Mesothelial cell of epicardium (in vitro differentiated cells): ENCODE measurements at places on chromosomes 6 and 20.

- H3K4me3 ChIP-seq, result no peak overlapping the region
- H3K36me3 ChIP-seq, result peaks cover 43% of the 10 kb centered on the region
- H3K4me1 ChIP-seq, result peaks cover 7% of the 10 kb centered on the region
Measured at GRCh38 chr6:12163149-12163548, 127.0 kb upstream of the EDN1 start.

DNA sequence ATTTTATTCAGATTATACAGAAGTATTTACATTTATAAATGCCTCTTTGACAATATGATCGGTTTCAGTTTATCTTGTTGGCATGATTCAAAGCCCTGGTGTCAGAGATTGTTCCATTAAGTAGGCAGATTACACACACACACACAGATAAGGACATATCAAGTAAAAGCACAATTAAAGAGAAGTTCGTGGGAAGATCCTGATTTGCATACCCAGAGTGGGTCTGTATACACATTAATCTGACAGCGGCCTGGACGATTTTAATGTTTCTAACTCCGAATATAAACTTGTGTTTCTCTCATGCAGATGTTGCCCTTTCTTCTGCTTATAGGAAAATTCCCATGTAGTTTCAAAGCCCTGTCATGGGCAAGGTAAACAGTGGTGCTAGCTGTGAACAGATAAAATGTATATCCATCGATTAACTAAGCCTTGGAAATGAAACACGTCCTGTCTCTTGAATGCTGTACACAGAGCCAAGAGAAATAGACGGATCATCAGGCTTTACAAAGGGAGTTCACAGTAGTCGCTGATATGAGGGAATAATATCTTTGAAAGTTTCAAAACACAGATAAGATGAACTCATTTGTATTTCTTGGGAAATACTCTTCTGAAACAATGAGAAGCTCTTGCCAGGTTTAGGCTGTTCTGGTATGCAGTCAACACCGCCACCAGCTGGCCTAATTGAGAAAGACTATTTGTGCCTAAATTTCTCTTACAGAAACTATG, 108.2 kb upstream of the GMDS start:
- peaks cover 22% of the 10 kb centered on the region for H3K27me3 ChIP-seq
- H3K27ac ChIP-seq, result peak overlapping the region; percentile 28
- H3K4me3 ChIP-seq, result no peak overlapping the region
- DNase-seq, result no peak
- peaks cover 13% of the 10 kb centered on the region for H3K4me1 ChIP-seq

- H3K27ac ChIP-seq, result no peak overlapping the region
- peaks cover 4% of the 10 kb centered on the region for H3K36me3 ChIP-seq
- H3K4me3 ChIP-seq, result no peak overlapping the region
- no peaks in the 10 kb centered on the region for H3K27me3 ChIP-seq
- peaks cover 8% of the 10 kb centered on the region for H3K4me1 ChIP-seq
Measured at GRCh38 chr20:36929290-36929689, 22.2 kb downstream of the SAMHD1 start.

DNA sequence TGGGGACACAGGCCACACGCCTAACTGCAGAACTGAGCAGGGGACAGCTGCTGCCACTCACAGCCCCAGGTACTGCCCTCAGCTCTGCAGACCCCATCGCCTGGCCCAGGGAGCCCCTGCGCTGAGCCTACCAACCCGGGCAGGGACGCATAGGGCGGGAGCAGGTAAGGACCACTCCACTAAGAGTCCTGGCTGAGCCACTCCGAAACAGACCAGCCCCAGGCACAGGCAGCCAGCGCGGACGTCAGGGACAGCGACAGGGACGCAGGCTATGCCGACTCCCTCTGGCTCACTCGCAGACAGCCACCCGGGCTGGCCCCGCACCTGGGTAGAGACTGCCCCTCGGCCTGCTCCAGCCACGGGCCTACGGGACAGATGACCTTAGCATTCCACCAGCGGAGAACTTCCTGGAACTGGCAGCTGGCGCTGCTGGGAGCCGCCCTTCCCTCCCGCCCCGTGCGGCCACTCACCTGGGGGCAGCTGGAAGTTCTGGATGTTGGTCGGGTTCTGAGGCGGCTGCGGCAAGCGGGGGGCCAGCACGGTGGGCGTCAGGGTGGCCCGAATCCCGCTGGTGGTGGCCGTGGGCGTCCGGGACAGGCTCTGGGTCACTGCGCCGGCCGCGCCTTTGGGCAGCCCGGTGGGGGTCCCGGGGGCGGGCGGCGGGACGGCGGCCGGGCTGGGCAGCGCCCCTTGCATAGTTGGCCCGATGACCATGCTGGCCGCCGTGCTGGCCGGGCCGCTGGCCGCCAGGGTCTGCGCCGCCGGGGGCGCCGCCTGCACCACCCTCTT, 1.5 kb downstream of the TAF4 start:
- H3K27ac ChIP-seq, result peak overlapping the region; percentile 83
- H3K4me3 ChIP-seq, result peak overlapping the region; percentile 81
- H3K27me3 ChIP-seq, result no peaks in the 10 kb centered on the region

GRCh38 chr6:160730911-160731310, 28.9 kb downstream of the PLG start:
- no peak overlapping the region for H3K27ac ChIP-seq
- no peak overlapping the region for H3K4me3 ChIP-seq
- DNase-seq, result no peak
- H3K36me3 ChIP-seq, result no peaks in the 10 kb centered on the region
- H3K4me1 ChIP-seq, result no peaks in the 10 kb centered on the region
- peaks cover 17% of the 10 kb centered on the region for H3K27me3 ChIP-seq

GRCh38 chr20:51768759-51769517, 748 bp upstream of the ATP9A start:
- no peaks in the 10 kb centered on the region for H3K27me3 ChIP-seq
- peaks cover 1% of the 10 kb centered on the region for H3K36me3 ChIP-seq
- peaks cover 7% of the 10 kb centered on the region for H3K4me1 ChIP-seq
- no peak for DNase-seq
- peak overlapping the region; percentile 89 for H3K27ac ChIP-seq

GRCh38 chr6:166024252-166024651, 143.4 kb downstream of the TBXT start:
- DNase-seq, result no peak
- peaks cover 34% of the 10 kb centered on the region for H3K27me3 ChIP-seq
- no peaks in the 10 kb centered on the region for H3K36me3 ChIP-seq

DNA sequence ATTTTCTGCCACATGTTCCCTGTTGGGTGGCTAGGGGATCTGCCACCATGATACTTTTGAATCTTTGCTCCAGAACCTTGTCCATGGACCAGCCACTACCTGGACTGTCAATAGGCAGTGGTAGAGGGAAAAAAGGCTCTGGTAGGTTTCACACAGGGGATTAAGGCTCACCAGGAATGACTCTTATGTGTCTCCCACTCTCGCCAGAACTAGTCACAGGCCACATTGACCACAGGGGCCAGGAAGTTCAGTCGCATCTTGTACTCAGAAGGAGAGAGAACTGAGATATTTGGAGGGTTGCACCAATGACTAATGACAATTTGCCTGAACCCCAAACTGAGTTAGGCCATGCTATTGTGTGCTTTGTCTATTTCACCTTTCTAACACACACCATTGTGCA, 23.6 kb upstream of the APCDD1L start:
- peaks cover 7% of the 10 kb centered on the region for H3K27me3 ChIP-seq
- H3K36me3 ChIP-seq, result peaks cover 3% of the 10 kb centered on the region
- no peaks in the 10 kb centered on the region for H3K4me1 ChIP-seq

- no peaks in the 10 kb centered on the region for H3K4me1 ChIP-seq
- H3K27me3 ChIP-seq, result peaks cover 5% of the 10 kb centered on the region
- no peak overlapping the region for H3K27ac ChIP-seq
Measured at GRCh38 chr6:124283486-124283885, 479.8 kb downstream of the NKAIN2 start.

DNA sequence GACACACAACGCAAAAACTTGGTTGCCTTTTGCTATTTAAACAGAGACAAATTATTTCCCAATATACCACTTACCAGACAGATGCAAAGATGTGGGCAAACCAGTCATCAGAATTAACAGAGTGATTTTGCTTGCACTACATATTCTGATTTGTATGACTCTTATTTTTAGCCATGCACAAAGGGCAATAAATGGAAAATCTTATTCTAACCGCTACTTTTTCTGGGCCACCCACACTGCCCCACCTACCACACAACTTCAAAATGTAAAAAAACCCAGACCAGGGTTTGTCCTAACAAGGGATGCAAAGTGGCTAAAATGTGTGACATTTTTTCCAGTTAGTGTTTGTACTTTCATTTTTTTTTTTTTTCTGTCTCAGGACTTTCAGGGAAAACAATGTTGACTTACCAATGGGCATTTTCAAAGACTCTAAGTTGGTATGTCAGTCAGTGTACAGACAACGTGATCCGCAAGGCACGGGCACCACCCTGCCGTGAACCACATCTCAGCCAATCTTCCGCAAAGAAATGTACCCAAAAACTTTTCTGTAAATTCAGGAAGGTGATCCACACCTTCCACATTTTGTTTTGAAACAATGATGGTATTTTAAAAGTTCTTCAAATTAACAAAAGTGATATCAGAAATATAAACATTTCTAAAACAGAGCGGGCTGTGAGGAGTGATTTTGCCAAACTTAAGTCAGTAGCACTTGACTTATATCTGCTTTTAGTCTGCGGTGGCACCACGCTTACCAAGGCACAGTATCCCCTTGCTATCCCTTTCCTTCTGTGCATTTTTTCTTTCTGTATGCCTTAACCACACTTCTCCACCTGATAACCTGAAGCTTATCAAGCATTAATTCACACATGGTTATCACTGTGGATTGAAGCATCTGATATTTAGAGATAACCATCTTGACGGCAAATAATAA, 185.6 kb downstream of the GJA10 start:
- no peak overlapping the region for H3K27ac ChIP-seq
- H3K4me3 ChIP-seq, result no peak overlapping the region
- H3K4me1 ChIP-seq, result peaks cover 6% of the 10 kb centered on the region
- no peaks in the 10 kb centered on the region for H3K27me3 ChIP-seq
- H3K36me3 ChIP-seq, result no peaks in the 10 kb centered on the region
- DNase-seq, result no peak

- H3K36me3 ChIP-seq, result no peaks in the 10 kb centered on the region
- H3K4me1 ChIP-seq, result peaks cover 31% of the 10 kb centered on the region
- DNase-seq, result no peak
- no peak overlapping the region for H3K4me3 ChIP-seq
- H3K27ac ChIP-seq, result no peak overlapping the region
Measured at GRCh38 chr20:24634855-24635254, 165.4 kb downstream of the SYNDIG1 start.

DNA sequence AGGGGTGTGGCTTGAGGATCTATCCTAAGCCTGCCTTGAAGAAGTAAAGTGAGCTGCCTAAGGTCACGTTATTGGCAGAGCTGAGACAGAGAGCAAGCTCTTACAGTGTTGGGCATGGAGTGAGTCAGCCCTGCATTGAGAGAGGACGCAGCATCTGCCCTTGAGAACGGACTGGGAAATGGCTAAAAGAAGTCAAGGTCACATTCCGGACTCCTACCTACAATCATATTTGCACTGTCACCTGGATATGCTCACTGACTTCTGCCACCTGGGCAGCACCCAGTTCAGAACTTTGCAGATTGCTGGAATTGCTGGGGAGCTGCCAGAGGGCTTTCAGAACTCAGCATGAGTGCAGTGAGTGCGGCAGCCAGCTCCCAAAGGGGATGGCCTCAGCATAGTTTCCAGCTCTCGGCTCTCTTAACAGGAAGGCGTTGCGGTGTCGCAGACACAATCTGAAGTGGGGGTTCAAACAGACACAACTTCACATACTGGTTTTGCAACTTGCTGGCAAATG, 199.3 kb upstream of the SGK1 start:
- H3K36me3 ChIP-seq, result no peaks in the 10 kb centered on the region
- H3K4me1 ChIP-seq, result peaks cover 42% of the 10 kb centered on the region
- H3K4me3 ChIP-seq, result peak overlapping the region; percentile 24
- H3K27ac ChIP-seq, result peak overlapping the region; percentile 32

- no peaks in the 10 kb centered on the region for H3K27me3 ChIP-seq
- H3K4me1 ChIP-seq, result peaks cover 54% of the 10 kb centered on the region
- no peak overlapping the region for H3K27ac ChIP-seq
- no peak overlapping the region for H3K4me3 ChIP-seq
Measured at GRCh38 chr6:108660251-108660650, 99.5 kb downstream of the FOXO3 start.

GRCh38 chr20:5041433-5041832, 40.1 kb upstream of the SLC23A2 start:
- H3K27me3 ChIP-seq, result no peaks in the 10 kb centered on the region
- no peak for DNase-seq
- no peaks in the 10 kb centered on the region for H3K4me1 ChIP-seq
- H3K36me3 ChIP-seq, result no peaks in the 10 kb centered on the region
